Liver (tissue), 10 donors: ENCODE measurements at places on chromosomes 6 and 20.
A peak's percentile ranks its signal among the peaks of the same experiment; 100 is the strongest.

GRCh38 chr6:156617376-156617775, 159.8 kb upstream of the ARID1B start:
- DNase-seq: peak; percentile 47

DNA sequence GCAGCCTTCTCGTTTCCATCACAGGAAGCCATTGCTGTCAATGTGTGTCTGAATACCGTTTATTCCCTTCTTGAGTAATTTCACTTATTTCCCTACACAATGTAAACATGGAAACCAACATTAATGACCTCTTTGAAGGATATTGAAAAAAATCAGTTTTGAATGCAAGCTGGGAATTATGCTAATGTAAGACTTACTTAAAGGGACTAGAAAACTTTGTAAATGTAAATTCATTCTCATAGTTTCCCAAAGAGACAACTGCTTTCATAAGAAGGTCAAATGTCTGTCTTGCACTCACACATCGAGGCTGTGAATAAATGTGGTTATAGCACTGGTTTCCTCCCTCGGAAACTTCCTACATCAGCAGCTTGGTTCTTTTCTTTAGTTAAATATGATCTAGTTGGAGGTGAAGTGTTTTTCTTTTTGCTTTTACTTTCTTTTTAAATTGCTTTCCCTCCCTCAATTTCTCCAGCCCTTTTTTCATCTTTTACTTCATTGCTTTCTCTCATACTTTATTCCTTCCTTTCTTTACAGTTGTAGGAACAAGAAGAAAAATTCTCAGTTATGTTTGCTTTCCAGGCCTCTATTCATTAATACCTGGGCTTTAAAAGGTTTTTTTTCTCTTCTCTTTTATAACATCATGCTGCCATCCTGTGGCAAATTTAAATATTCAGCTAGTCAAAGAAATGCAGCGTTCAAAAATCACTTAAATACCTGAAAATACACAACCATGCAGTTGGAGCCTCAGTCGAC, 108.3 kb downstream of the TNFAIP3 start:
- no peak for DNase-seq

DNA sequence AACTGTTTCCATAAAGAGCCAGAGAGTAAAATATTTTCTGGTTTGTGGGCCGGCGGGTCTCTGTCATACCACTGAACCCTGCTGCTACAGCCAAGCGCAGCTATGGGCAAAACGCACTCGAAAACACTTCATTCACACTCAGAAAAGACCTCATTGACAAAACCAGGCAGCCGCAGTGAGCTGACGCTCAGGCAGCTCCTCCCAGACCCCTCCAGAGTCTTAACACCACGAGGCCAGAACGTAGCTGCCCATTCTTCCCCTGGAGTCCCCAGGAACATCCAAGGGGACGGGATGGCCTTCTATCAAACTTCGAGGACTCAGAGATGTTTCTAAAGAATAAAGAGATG, 35.6 kb upstream of the ZBP1 start:
- DNase-seq: no peak

DNA sequence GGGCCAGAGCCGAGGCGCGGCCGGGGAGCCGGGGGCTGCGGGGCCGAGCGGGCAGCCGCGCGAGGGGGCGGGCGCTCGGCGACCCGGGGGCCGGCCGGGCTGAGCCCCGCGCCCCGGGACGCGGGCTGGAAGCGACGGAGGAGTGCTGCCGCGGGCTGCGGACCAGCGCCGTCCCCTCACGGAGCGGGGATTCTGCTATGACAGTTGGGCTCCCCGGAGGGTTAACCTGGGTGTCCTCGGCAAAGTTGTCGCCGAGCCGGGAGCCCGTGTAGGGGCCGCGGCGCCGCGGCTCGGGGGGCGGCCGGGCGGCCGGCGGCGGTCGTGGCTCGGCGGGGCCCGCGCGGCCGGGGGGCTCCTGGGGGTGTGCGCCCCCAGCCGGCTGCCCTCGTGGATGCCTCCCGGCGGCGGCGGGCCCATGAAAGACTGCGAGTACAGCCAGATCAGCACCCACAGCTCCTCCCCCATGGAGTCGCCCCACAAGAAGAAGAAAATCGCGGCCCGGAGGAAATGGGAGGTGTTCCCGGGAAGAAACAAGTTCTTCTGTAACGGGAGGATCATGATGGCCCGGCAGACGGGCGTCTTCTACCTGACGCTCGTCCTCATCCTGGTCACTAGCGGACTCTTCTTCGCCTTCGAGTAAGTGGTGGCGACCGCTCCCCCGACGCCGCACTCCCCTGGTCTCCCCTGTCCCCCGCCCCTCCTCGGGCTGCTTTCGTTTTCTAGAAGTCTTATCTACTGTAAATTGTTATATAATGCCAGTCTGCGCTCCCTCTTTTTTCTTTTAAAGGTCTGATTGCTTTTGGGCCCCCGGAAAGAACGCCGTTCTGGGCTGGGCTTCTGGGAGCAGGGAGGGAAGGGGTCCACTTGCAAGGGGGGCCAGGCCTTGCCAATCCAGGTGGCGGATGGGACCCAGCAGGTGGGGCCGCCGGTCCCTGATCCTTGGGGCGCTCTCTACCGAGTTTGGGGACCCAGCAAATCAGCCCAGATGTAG, 936 bp downstream of the ZDHHC14 start:
- DNase-seq: peak; percentile 67

- no peak for DNase-seq
Measured at GRCh38 chr6:138885156-138885819, 89.4 kb downstream of the ECT2L start.

DNA sequence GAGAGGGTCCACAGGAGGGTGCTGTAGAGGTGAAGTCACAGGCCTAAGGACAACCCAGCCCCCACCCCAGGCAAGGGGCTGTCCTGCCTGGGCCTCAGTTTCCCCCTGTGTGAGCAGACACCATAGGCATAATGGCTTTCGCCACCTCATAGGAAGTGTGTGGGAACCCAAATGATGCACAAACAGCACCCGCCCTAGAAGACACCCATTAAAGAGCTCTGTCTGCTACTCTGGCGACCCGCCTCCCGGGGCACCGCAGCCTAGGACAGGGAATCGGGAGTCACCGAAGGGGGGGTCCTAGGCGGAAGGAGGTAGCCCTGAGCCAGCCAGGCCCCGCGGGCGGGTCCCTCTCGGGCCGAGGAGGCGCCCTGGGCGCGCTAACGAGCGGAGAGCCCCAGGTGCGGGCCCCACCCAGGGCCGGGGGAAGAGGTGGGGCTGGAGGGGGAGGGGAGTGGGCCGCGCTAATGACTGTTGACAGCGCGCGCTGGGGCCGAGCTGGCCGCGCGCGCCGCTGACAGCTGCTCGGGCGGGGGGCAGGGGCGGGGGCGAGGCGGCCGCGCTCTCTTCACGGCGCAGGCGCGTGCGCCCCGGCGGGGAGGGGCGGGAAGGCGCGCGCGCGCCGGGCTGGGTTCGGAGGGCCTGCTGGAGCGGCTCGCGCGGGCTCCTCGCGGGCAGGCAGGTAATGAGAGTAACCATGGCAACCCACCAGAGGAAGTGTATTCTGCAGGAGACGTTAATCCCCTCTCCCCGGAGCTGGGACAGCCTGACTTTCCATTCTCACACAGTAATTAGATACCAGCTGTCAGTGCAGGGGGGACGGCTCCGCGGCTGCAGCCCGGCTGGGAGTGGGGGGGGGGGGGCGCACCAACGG, 48.9 kb downstream of the NOL4L start:
- peak; percentile 74 for DNase-seq

GRCh38 chr6:100266494-100267401, 198.0 kb downstream of the SIM1 start:
- no peak for DNase-seq

GRCh38 chr6:37617073-37617472, 80.6 kb downstream of the MDGA1 start:
- no peak for DNase-seq

DNA sequence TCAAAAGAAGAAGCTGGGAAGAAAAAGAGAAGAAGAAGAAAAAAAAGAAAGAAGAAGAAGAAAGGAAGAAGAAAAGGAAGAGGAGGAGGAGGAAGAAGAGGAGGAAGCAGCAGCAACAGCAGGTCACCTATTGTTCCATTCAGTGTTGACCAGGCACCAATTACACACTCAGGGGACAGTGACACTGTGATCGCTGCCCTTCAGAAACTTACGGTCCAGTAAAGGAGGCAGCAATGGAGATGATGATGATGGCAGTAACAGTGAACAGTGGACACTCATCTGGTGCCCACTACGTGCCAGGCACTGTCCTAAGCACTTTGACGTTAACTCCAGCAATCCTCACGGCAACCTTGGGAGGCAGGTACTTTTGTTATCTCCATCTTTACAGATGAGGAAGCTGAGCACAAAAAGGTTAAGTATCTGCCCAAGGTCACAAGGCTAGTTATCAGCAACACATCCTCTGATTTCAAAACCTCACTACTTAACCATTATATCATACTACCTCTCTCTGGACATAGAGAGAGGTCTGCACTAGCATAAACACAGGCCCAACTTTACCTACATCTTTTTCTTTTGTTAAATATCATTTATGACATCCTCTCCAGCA, 83.2 kb downstream of the SLC22A23 start:
- no peak for DNase-seq

DNA sequence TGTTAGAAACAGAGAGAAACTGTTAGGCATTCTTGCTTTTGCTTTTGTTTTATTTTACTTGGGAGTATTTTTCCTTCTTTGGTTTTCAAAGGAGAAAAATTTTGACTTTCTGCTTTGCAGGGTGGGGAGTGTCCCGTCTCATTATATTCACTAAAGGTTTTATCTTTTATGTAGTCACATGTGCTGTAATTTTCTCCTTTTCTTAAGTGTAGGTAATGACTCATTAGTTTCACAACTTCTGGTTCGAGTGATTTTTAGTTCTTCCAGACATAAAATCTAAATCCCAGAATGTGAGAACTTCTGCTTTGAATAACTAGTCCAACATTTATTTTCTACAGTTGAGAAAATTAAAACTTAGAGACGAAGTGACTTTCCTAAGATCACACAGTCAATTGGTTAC, 37.7 kb downstream of the ADGRF1 start:
- DNase-seq: no peak

- no peak for DNase-seq
Measured at GRCh38 chr20:52812231-52812847, 159.8 kb upstream of the TSHZ2 start.

DNA sequence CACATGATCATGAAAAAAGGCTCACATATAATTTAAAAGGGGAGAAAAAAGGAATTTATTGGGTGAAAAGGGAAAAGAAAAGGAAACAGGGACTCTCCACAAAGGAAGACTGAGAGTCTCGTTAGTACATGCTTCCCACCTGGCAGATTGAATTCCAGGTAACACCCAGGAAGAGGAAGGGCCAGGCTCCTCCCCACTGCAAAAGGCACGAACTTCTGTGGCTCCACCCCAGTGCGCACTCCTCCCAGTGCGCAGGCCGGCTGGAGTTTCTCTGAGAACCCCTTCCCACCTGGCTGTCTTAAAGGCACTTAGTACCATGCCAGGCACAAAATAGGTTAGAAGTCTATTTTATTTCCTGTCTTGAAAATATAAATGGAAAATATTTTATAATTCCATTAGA, 129.8 kb downstream of the COL12A1 start:
- no peak for DNase-seq

- no peak for DNase-seq
Measured at GRCh38 chr6:129908858-129909257, 47.7 kb upstream of the TMEM244 start.

DNA sequence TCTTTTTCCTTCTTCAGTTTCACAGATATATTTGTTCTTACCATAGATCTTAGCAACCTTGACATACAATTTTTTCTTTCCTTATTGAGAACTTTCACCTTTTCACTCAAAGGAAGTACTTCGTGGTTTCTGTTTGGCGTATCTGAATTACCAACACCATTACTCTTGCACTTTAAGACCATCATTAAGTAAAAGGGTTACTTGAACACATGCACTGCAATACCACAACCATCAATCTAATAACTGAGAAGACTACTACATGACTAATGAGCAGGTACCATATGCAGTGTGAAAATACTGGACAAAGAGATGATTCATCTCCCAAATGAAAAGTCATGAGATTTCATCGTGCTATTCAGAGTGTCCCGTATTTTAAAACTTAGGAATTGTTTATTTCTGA, 21.7 kb upstream of the SENP6 start:
- DNase-seq: no peak

DNA sequence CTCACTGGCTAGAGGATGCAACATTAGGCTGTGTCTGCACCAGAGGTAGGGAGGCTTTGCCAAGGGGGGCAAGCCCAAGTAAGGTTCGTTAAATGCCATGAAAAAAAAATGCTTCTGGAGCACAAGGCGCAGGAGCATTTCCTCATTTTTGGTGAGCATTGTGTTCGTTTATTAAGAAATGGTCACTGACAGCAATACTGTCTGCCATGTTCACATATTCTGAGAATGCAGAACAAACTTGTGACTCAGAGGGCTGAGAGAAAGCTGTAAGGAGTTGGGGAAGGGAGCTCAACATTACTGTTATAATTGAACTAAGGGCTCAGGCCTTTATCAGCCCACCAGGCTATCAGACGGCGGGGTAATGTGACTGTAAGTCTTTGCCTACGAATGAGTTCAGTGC, 465.4 kb upstream of the BTBD3 start:
- DNase-seq: no peak

DNA sequence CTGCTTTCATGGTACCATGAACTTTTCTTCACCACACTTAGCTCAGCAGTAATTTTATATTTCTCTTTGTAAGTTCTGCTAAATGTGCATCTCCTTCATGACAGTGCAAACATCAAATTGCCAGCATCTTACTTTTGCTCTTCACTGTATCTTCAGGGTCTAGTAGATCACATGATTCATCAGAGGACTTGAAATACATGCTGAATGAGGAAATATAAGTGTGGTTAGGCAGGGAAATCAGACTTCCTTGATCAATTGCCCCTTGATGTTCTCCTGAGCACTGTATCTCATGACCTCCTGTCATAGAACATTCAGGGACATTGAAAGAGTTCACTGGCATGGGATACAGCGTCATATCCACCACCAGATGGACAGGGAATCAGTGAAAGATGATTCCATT, 25.3 kb upstream of the POLR1H start:
- no peak for DNase-seq
